ENCODE measurements at places on chromosomes 12 and 14.
A peak's percentile ranks its signal among the peaks of the same experiment; 100 is the strongest.

GRCh38 chr14:73796415-73796814 lies 55.2 kb upstream of the PTGR2 start:
- no peak for DNase-seq

DNA sequence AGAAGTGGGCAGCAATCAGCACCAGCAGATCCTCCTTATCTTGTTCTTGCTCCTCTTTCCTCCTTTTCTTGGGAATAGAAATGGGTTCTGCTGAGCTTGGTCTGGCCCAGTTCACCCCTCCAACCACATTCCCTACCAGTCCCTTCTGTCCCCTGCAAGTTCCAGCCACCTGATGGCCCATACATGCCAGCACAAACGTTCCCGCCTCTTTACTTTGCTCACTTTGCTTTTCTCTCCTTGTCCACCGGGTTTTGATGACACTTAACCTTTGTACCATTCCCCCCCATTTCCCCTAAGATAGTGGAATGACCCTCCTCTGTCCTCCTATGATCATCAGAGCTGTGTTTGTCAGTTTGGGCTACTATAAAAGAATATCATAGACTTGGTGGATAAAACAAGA lies 23.4 kb upstream of the EML1 start:
- DNase-seq, result no peak

- DNase-seq, result no peak
Measured at GRCh38 chr12:1919763-1920162, 1.3 kb upstream of the CACNA2D4 start.

- no peak for DNase-seq
Measured at GRCh38 chr14:38309522-38310277, 53.8 kb upstream of the CLEC14A start.

GRCh38 chr12:96294831-96295230 lies 100.7 kb downstream of the ELK3 start:
- no peak for DNase-seq

GRCh38 chr12:31832740-31833729 lies 104.2 kb upstream of the AMN1 start:
- DNase-seq, result no peak

DNA sequence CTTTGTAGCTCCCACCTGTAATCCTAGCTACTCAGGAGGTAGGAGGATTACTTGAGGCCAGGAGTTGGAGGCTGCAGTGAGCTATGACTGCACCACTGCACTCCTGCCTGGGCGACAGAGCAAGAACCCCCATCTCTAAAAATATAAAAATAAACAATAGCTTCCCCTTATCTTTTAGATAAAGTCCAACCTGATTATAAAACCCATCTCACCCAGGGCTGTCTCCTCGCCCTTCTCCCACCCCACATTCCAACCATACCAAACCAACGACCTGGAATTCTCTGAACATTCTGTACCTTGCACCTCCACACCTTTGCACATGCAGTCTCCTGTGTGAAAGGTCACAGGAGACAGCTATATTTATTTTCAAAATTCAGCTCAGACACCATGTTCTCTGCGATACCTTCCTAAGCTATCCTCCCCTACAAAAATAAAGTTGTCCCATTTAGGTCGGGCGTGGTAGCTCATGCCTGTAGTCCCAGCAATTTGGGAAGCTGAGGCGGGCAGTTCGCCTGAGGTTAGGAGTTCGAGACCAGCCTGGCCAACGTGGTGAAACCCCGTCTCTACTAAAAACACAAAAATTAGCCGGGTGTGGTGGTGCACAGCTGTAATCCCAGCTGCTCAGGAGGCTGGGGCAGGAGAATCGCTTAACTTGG lies 7.7 kb downstream of the SLC7A7 start:
- no peak for DNase-seq

DNA sequence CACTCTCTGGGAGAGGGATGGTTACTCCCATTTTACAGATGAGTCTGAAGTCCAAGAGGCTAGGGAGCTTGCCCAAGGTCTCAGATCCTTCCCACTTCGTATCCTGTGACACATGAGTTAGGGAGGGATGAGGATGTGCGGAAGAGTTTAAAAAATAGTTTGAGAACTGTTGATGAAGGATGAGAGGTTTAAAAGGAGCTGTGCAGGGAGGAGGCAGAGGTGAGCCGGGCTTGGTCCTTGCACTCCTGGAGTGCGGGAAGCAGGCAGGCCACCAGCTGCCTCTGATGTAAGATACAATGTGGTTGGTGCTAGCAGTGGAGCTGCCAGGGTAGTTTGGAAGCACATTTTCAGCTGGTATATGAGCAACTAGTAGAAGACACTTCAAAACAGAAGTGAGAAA lies 46.5 kb downstream of the TSPAN9 start:
- DNase-seq, result no peak

- DNase-seq, result no peak
Measured at GRCh38 chr12:95582230-95583058, 31.2 kb upstream of the USP44 start.

DNA sequence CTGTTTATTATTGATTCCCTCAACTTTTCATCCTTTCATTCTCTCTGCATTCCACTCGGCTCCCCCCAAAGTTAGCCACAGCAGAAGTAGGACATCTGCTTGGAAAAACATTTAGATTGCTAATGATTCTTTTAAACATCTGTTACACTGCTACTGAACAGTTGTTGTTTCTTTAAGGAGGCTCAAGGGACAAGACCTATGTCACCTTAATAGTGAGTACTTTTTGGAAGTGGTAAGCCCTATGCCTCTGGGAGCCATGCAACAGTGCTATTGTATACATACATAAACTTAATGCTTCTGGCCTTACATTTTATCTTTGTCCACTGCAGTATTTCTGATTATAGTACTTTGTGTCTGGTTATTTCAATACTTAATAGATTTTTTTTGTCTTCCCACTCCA lies 628.2 kb upstream of the FOXG1 start:
- DNase-seq, result no peak

- no peak for DNase-seq
Measured at GRCh38 chr12:105983622-105984320, 155.0 kb downstream of the NUAK1 start.

DNA sequence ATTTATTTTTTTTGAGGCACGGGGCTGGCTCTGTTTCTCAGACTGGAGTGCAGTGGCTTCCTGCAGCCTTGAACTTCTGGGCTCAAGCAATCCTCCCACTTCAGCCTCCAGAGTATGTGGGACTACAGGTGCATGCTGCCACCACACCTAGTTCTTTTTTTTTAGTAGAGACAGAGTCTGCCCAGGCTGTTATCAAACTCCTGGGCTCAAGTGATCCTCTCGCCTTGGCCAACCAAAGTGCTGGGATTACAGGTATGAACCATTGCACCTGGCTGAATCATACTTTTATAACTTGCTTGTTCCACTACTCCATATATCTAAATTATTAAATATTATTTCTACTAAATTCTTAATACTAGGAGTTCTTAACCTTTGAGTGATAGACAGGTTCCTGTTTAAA lies 111.6 kb downstream of the BTG1 start:
- DNase-seq, result no peak

GRCh38 chr12:96434107-96434506 lies 33.9 kb upstream of the CDK17 start:
- DNase-seq, result peak; percentile 34

DNA sequence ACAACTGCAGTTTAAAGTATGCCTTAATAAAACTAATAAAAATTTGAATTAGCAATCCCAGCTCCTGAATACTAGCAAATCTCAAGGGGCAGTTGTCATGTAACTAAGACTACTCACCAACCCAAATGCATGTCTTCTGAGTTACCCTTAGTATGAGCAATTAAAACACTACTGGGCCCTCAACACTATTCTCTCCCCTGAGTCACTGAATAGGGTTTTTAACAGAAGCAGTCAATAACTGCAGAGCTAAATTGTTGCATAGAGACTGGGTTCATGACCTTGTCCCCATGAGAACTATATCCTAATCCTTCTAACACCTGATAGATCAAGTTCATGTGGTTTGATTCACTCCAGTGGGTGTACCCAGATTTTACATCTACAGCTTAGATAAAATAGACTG lies 38.8 kb downstream of the MDM1 start:
- no peak for DNase-seq

DNA sequence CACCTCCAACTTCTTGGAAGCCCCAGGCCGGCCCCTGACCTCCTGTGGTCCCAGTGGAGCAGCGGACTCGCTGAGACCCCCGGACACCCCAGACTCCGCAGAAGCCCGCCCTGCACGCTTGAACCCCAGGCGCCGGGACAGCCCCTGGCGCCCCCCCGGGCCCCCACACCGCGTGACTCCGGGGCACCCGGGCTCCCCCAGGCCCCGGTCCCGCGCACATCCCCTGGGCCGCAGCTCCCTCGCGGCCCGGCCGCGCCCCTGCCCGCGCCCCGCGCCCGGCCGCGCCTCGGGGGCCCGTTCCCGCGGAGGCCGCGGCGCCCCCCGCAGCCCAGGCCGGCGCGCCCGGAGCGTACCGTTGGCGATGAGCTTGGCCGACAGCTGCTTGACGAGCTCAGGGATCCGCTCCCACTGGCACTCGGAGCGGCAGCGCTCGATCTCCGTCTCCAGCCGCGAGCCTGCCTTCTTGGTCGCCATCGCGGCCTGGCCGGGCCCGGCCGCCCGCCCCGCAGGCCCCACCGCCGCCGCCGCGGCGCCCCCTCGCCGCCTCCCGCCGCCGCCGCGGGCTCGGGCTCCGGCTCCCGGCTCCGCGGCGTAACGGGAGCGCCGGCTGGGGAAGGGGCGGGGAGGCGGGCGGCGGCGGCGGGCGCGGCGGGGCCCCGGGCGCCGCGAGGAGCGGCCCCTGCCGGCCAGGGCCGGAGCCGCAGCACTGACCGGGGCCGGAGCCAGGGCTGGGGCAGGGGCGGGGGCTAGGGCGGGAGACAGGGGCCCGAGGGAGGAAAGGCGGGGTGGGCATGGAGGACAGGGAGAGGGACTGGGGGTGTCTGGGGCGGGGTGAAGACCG lies at the start of gene TTC7B:
Gene TTC7B, minus strand, starts transcription at position 609 of the 841 bp plus-strand sequence. Its CDS starts 135 bp downstream, at position 474.
- DNase-seq, result no peak

DNA sequence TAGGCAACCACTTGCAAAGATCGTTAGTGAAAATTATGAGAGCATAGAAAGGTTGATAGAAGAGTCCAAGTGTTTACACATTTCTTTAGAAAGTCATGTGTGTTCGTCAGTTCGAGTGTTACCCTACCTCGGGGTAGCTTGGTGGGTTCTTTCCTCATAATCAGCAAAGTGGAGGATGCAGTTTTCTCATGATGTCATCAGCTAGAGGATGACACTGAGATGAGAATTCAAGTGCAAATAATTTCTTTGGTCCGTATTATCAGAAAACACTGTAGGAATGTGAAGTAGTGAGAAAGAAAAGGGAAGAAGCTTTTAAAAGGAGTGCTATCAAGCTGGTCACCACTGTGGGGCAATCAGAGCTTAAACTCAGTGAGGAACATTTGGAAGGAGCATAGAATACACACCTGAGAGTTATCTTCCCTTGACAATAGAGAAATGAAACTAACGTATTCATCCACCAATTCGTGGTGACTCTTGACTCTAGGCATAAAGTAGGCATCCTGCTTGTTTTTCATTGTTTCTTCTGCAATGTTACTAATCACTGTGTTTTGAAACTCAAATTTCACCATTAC lies 1340.9 kb upstream of the TMEM132C start:
- DNase-seq, result no peak

GRCh38 chr14:21100931-21101330 lies at the start of gene TMEM253:
Gene TMEM253 (plus strand): TSS chr14:21101066. CDS start chr14:21101344, 278 bp downstream.
- no peak for DNase-seq

DNA sequence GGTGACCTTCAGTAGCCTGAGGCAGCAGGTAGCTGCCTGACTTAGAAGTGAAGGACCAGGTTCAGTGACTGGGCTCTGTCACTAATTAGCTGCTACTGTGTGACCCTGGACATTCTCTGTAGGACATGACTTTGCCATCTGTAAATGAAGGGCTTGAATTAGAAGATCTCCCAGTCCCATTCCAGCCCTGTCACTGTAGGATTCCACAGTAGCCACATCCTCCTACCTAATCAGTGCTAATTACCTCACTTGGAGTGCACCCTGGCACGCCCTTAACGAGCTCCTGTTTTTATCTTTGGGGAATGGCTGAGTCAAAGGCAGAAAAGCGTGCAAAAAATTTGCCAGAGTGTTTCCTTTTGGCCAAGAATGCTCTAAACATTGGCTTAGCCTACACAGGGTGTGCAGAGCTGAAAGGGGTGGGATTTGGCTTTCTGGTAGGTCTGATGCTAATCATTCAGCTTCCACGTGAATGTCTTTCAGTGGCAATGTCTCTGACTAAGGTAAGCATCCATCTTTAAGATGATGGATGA lies 6.8 kb downstream of the NTF3 start:
- no peak for DNase-seq

GRCh38 chr12:77352946-77353345 lies 287.6 kb upstream of the E2F7 start:
- DNase-seq, result no peak

- no peak for DNase-seq
Measured at GRCh38 chr12:108967869-108968540, 52.9 kb downstream of the SVOP start.

DNA sequence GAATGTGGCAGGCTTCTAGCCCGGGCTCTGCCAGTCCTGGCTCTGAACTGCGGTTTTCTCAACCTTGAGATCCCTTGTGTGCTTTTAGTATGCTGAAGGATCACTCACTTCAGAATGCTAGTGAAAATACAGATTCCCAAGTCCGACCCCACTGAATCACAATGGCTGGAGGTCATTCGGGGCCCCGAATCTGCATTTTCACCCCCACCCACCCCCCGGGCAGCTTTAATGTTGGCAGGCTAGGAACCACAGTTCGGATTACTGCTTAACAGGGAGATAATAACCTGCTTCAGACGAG lies 573 bp upstream of the SUSD6 start:
- no peak for DNase-seq

DNA sequence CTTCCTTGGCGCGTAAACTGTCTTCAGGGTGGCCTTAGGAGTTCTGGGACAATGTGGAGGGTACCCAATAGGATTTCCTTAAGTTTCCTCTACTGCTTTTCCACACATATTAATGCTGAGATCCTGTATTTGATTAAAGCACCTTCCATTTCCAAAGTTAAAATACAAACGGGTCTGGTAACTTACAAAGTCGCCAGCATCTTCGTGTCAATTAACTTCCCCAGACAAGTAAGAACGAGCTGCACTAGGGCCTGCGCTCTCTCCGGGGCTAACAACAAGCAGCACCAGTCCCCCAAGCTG lies 130.9 kb downstream of the NDUFA12 start:
- no peak for DNase-seq

GRCh38 chr12:32501835-32502333 lies 102.5 kb downstream of the FGD4 start:
- DNase-seq, result no peak

DNA sequence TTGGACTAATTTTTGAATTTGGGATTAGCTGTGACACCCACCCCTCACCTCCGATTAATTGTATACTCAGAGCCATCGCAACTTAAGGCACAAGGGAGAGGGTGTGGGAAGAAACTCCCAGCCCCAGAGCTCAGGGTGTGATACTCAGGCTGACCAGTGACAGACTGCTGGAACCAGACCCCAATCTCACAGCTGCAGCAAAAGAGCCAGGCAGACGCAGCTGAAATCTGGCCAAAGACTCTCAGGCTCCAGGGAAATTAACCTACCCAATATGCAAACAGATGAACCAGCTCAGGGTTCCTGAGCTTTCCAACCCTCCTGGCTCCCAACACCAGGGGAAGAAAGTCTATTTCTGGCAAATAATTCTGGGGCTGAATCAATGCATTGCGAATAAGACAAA lies 30.5 kb downstream of the ANAPC7 start:
- DNase-seq, result no peak

Data from stimulated activated CD4-positive, alpha-beta T cell treated with anti-CD3 and anti-CD28 coated beads, Interleukin-1b, Interleukin-23, amount 100 ng/mL, for 1 hour (primary cell).